NCI-H2107 (cell line): ENCODE measurements at places on chromosomes 5 and 9.

GRCh38 chr9:77927265-77927664 lies 104.3 kb downstream of the GNAQ start:
- DNase-seq: no peak

- DNase-seq: no peak
These were observed 32.4 kb downstream of the LHX3 start for GRCh38 chr9:136172412-136173079.

DNA sequence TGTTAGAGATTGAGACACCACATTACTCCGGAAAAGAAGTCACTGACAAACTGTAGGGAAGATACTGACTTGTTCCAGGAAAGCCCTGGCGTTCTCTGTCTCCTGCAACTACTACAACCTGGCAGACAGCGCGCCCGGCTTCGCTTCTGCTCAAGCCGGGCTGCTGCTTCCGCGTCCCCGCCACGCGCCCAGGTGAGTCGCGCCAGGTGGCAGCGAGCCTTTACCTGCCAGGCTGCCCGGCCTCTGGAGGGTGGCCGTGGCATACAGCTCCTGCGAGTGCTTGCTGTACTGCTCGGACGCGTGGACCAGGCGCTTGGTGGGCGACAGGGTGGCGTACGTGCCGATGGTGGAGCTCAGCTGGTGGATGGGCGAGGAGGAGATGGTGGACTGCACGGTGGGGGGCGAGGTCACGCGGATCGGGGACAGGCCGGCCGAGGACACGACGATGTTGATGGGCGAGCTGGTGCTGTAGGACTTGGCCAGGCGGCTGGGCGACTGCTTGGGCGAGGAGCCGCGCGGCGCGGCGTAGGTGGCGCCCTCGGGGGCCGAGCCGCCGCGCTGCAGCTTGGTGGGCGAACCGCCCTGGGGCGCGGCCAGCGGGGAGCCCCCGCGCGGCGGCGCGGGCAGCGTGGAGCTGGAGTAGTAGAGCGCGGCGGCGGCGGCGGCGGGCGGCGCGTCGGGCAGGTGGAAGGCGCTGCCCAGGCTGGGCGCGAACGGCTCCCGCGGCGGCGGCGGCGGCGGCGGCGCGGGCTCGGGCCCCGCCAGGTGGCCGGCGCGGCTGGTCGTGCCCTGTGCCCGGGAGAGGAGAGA lies 519.6 kb downstream of the CTNND2 start:
- no peak for DNase-seq

DNA sequence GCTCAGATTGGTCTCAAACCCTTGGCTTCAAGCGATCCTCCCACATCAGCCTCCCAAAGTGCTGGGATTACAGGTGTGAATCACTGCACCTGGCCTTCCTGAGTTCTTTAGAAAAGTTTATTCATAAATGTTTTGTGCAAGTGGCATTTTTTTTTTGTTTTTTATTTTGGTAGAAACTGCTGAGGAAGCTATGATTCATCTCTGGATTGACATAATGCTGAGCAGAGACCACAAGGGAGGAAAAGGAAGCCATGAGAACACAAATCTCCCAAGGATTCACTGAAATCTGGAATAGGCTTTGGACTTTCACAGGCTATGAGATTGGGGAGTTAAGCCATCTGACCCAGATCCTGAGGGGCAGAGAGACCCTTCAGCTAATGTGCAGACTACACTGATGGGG lies 3.4 kb upstream of the SLC46A2 start:
- no peak for DNase-seq

DNA sequence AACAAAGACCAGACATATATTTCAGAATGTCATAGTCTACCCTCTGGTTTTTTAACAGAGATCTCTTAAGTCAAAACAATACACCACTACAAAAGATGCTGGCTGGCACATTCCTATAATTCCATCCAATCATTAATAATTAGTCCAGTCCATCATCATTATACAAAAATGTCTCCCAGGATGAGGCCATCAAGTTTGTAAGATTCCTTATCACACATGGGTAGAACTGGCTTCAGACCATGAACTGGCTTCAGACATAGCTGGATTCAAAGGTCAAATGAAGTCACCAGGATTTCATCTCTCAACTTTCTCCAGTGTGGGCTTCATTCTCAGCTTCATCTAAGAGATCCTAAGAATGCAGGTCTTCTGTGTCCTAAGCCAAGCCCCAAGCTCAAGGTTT lies 147.1 kb downstream of the ENC1 start:
- no peak for DNase-seq

DNA sequence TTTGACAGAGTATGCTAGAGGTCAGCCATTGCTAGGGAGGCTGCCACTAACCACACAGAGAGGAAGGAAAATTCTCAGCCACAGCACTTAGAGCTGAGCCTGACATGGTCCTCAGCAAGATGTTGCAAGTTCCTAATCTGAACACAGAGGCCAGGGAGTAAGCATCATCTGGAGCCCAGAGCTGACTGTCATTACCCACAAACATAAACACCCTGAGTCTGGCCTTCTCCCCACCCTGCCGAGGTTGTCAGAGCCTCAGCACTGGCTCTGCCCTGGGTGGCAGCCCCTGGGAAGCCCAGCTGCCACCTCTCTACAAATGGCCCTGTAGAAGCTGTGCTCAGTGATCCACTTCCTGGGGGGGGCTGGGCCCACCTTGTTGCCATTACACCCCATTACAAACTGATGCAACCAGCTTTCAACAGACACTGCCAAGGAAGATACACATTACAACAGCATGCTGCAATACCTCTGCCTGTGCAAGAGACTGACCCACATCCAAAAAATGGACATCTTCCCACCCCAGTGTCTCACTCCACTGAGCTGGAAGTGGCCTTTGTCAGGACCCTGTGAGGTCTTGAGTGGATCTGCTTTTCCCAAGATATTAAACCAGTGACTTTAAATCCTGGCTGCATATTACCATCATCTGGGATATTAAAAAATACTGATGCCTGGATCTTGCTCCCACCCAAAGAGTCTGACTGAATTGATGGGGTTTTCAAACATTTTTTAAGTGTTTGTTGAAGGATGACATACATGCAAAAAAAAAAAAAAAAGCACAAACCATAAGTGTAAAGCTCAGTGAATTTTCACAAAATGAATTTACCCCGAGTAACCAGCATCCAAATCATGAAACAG lies 33.0 kb downstream of the IRF1 start:
- DNase-seq: no peak

DNA sequence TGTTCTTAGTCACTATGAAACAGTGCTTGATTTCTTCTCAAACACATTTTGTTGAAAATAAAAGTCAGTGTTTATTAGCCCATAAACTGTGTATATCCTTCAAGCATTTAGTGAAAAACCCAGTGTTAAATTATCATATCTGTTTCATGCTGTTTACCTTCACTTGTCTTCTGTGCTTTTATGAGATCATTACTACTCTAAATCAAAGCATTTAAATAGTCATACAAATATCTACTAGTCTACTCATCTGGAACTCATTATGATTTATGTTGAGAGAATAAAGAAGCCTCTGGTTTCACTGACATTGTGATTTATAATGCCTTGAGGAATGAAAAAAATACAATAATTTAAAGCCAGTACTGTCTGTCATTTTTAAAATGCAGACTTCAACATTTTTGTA lies 366.5 kb downstream of the SLCO4C1 start:
- DNase-seq: no peak
